Spinal cord (tissue), 10 donors: ENCODE measurements at places on chromosomes 4 and X.

DNA sequence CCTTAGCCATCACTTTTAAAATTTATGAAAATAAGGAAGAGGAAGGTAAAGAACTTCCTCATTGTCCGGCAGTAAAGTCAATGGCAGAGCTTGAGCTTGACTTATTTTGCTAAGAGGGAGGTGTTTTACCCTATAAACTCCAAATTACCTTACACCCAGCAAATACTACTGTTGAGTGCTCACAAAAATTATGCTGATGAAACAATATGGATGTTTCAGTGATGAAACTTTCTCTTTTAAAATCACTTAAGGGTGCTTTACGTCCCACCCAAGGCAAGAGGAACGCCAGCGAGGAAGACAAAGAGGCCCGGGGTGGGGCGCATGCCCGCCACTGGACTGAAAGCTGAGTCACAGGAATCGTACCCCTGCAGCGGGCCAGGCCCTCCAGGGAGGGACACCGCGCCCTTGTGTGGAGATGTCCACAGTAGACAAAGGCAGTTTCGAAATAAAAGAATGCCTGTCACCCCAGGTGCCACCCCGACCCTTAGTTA lies 560 bp upstream of the TMSB4X start:
- no peak for DNase-seq

DNA sequence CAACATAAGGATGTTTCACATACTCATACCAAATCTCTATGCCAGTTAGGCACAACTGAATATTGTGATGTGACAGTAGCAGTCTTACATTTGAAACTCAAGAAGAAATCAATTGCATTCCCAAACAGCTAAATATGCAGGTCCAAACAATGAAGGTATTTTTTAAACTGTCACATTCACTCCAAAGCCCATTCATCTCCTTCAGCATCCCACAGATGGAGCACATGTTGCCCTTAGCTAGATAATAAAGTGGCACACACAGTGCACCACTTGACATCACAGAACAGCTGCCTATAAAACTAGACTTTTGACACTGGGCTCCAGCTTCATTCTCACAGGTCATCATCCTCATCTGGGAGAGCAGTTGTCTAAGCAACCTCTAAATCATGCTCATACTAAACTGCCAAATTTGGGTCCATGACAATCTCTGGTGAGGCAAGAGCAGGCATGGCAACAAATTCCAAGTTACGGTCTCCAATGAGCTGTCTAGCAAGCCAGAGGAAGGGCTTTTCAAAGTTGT lies 26.2 kb upstream of the ARHGEF6 start:
- DNase-seq = no peak

DNA sequence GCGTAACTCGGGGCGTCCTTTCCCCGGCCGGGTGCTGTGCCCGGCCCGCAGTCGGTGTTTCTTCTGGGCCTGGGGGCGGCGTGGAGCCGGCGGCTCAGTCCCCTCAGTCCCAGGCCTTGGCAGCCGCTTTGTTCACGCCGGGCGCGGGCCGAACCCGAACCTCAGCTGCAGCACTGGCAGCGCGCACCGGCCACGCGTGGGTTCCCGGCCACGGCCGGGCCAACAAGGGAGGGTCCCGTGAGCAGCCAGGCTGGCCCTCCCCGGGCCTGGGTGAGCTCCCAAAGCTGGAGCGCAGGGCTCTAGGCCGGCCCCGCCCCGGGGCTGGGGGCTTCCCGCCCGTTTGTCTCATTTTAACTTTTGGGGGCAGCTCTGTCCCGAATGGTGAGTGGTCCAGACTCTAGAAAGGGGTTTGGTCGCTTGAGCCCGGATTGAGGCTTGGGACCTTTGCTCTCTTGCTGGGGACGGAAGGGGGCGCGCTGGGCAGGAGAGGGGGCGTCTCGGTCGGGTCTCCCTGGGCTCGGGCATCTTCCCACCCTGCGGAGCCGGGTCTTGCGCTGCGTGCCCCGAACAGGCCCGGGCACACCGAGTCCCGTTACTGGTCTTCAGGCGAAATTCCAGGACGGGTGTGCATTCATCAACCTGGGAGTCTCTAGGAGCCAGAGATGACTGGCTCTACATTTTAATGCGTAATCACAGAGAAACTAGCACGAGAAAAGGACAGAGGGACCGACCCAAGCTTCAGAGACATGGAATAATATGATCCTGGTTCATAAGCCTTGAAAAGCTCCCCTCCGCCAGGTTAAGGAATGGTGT lies 177.1 kb downstream of the CBR4 start:
- DNase-seq = no peak

GRCh38 chr4:18247189-18247588 lies 225.6 kb upstream of the LCORL start:
- no peak for DNase-seq

DNA sequence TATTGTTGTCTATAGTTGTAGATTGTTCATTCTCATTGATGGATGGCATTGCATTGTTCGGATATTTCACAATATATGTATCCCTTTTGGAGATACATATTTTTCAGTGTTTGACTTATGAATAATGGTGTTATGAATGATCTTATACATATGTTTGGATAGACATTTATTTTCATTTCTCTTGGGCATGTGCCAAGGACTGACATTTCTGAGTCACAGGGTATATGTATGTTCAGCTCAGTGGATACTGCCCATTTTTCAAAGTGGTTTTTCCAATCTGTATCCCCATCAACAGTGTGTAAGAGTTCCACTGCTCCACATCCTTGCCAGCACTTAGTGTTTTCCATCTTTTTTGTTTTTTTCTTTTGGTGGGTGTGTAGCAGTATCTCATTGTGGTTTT lies 45.0 kb upstream of the RAB40AL start:
- DNase-seq = no peak
